ENCODE measurements at places on chromosomes 3 and 15.

DNA sequence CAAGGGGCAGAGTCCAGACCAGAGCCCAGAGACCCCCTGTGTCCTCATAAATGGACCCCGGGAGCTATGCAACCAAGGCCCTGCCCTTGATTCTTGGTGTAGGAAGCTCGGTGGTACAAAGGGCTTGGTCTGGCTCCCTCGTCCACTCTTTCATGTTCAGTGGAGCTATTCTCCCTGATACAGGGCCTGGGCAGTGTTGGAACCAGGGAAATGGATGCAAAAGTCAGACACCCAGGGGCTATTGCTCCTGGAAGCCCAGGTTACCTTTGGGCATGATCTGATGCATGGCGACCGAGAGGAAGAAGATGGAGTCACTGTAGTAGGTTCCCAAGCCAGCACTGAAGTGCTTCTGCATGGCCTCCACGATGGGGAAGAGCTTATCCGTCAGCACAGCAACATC, 44.5 kb downstream of the XXYLT1 start:
- DNase-seq: no peak

DNA sequence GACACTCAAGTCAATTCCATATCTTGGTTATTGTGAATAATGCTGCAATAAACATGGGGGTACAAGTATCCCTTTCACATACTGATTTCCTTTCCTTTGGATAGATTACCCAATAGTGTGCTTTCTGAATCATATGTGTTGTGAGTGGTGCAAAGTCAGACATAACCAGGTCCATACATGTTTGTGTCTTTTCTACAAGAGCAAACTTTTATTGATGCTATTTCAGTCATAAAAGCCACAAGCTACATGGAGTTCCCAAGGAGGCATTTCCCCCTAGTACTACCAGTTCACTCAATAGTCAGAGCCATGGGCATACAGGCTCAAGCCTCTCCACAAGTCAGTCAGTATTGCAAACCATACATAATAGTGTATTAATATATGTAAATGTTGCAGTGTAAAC, 10.1 kb downstream of the CEP63 start:
- no peak for DNase-seq

DNA sequence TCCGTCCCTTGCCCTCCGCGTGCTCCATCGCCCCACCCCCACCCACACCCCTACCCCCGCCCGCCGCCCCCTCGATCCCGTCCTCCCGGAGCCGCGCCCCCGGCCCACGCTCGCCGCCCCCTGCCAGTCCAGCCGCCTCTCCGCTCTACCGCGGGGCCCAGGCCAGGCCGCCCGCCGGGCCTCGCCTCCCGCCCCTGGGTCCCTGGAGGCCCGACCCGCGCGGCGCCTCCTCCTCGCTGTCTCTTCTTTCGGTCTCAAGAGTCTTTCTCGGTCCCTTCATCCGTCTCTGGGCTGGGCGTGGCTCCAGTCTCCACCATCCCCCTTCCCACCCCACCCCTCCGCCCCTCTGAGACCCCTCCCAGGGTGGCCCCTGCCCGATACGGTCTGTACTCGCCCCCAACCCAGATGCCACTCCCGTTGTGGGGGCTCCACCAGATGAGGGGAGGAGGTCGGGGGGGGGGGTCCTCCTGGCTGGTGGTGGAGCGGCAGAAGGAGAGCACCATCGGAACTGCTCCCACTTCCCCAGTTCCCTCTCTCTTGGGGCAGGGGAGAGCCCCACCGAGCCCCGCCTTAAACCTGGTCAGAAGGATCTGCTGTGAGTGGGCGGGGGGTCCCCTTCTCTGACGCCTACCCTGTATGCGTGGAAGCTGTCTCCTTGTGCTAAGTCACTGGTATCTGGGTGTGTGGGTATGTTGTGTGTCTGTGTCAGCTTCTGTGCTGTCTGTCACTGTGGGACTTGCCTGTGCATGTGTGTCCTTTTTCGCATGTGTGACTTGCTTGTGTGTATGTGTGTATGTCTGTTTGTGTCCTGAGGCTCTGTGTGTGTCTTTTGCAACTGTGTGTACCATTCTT, 1.0 kb downstream of the PRKCD start:
- no peak for DNase-seq

- DNase-seq: no peak
Measured at GRCh38 chr15:77239882-77240608, 169.1 kb upstream of the TSPAN3 start.

GRCh38 chr3:50003824-50004223, 63.9 kb downstream of the RBM6 start:
- DNase-seq: no peak

- DNase-seq: no peak
Measured at GRCh38 chr3:197030379-197031314, 1.0 kb upstream of the MELTF start.

- no peak for DNase-seq
Measured at GRCh38 chr3:56775838-56776555, 25.8 kb downstream of the ARHGEF3 start.

DNA sequence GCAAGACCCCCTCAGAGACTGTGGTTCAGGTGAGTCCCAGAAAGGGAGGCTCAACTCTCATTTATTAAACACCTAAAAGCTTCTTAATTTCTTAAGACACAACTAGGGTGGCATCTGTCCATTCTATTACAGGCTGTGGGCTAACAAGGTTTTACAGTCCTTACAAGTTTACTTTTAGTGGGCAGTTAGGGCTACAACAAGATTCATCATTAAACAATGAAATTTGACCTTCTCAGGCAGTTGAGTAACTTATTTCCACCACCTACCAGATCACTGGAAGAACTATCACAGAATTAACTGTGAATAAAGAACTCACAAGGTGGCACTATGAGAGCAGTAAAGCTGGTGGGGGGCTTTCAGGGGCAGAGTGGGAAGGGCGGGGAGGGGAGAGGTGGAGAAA, 132.6 kb downstream of the PLD1 start:
- no peak for DNase-seq

DNA sequence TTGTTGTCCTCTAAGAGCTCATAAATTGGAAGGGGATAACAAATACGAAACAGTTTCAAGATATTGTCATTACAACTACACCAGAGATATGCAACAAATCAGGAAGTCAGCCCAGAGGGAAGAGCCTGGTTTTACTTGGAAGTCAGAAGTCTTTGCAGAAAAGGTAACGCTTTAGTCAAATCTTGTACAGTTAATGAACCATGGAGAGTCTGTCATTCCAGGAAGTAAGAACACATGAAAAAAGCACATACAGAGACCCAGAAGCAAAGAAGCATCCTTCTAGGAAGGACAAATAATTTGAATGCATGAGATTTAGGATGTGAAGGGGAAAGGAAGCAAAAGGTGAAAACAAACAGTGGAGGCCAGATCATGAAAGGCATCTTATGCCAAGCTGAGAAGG, 19.6 kb downstream of the DYNC1LI1 start:
- DNase-seq: no peak

DNA sequence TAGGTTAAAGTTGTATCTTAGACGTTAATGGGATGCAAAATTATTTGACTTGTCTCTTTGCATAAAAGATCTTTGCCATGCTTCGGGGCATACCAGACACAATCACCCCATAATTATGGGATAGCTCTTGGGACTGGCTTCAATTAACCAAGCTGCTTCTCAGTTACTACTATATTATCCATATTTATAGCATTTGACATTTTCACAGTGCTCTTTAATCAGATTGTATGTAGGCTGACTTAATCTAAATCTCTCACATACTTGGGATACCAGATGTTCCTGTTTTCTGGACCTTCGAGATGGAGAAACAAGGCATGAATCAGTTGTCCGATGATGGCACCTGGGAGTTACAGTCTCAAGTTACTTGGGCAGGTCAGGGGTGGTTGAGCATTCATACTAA, 27.2 kb upstream of the ABHD17C start:
- DNase-seq: no peak

Measured in NCI-H446 treated with DMSO at 0.1 percent for 48 hours (cell line).